ENCODE measurements at places on chromosomes 1 and 21. TPM values are rescaled to one million over a fixed set of nuclear protein-coding genes. Genes with fewer than 3 reads are reported as not detected.

- peaks cover 38% of the 10 kb centered on the region for H3K27me3 ChIP-seq
- H3K27ac ChIP-seq: no peak overlapping the region
- no peaks in the 10 kb centered on the region for H3K36me3 ChIP-seq
- DNase-seq: no peak
- H3K4me1 ChIP-seq: peaks cover under 1% of the 10 kb centered on the region
Measured at GRCh38 chr1:22588899-22589422, 25.7 kb downstream of the EPHA8 start.

DNA sequence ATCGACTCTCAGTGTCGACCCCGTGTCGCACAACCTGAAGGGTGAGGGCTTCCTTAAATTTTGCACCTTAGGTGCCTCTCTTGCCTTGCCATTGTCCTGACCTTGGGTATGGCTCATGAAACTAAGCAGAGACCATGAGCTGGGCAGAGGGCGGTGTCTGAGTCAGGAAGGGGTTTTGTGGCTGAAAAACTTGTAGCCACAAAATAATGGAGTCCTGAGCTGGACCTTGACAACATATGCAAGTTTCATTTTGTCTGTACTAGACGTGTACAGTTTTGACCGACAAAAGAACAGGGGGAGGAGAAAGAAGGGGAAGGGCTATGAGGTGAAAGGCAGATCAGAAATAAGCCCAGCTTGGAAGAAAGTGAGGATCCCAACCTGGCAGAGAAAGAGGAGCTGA lies 8.3 kb upstream of the RUNX1 start:
- peaks cover 12% of the 10 kb centered on the region for H3K27me3 ChIP-seq
- H3K4me1 ChIP-seq: peaks cover 6% of the 10 kb centered on the region
- no peak overlapping the region for H3K27ac ChIP-seq
- DNase-seq: no peak
- no peak overlapping the region for H3K4me3 ChIP-seq

DNA sequence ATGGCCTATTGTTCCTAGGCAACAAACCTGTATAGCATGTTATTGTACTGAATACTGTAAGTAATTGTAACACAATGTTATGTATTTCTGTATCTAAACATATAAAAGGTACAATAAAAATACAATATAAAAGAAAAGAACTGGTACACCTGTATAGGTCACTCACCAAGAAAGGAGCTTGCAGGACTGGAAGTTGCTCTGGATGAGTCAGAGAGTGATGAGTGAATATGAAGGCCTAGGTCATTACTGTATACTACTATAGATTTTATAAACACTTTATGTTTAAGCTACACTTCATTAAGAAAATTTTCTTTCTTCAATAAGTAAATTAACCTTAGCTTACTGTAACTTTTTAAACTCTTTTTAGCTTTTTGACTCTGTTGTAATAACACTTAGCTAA lies 559.9 kb downstream of the PLPP3 start:
- no peak for DNase-seq
- H3K36me3 ChIP-seq: no peaks in the 10 kb centered on the region
- no peak overlapping the region for H3K4me3 ChIP-seq
- no peaks in the 10 kb centered on the region for H3K4me1 ChIP-seq
- H3K27me3 ChIP-seq: no peaks in the 10 kb centered on the region

- DNase-seq: no peak
- H3K4me3 ChIP-seq: peak within 1 kb of the TSS; percentile 81
- H3K4me1 ChIP-seq: peaks cover 37% of the 10 kb centered on the region
- H3K36me3 ChIP-seq: no peaks in the 10 kb centered on the region
- no peaks in the 10 kb centered on the region for H3K27me3 ChIP-seq
Measured at GRCh38 chr1:153535242-153536011, at the start of gene S100A6. Gene S100A6, minus strand, starts transcription at chr1:153535991. Its CDS starts 652 bp downstream, at chr1:153535339.

LORICRIN gene
- total RNA-seq: not detected

CFHR5 gene
- total RNA-seq: not detected

OR10J1 gene
- not detected for total RNA-seq

PGBD5 gene
- 8.7 TPM for total RNA-seq

ESRRG gene
- total RNA-seq: 26.2 TPM

AADACL4 gene
- not detected for total RNA-seq
